Lung microvascular endothelial cell (primary cell): ENCODE measurements at places on chromosomes 2 and 18. TPM values are rescaled to one million over a fixed set of nuclear protein-coding genes. Genes with fewer than 3 reads are reported as not detected.

DNA sequence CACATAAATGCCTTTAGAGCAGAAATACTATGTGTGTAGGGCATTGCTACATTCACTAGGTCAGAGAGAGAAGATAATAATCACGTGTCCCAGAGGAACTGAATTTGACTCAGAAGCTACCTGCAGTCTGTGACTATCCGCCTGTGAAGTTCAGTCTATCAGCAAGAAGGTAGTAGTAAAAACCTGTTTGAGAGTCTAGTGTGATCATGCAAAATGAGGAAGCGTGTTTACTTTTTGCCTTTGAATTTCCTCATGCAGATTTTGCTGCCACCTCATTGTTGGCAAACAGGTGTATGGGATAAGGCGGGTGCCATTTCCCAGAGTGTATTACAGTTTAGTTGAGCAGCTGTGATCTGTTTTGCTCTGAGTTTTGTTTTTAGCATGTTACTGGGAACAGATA lies 403.9 kb upstream of the FANCL start:
- no peak for DNase-seq

GRCh38 chr2:10404324-10405143 lies 43.6 kb downstream of the ODC1 start:
- DNase-seq = peak; percentile 64

- DNase-seq = no peak
Measured at GRCh38 chr2:42815726-42816125, 23.3 kb upstream of the HAAO start.

DNA sequence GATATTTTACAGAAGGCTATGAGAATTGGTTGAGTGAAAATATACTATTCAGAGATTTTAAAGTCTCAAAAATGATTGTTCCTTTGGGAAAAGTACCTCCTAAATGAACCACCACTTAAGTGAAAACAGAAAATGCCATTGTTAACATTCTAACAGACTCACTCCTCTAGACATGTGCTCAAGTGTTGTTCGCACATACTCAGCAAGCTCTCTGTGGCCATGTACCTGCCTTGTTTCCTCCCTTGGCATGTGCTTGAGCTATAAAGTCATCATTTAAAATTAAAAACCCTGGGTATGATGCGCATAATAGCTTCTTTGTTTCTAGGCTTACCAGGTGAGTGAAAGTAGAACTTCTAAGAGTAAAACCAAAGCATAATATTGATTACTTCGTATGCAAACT lies 343.2 kb upstream of the VRK2 start:
- no peak for DNase-seq

GRCh38 chr2:30368258-30368657 lies 78.8 kb upstream of the LCLAT1 start:
- DNase-seq = no peak

DNA sequence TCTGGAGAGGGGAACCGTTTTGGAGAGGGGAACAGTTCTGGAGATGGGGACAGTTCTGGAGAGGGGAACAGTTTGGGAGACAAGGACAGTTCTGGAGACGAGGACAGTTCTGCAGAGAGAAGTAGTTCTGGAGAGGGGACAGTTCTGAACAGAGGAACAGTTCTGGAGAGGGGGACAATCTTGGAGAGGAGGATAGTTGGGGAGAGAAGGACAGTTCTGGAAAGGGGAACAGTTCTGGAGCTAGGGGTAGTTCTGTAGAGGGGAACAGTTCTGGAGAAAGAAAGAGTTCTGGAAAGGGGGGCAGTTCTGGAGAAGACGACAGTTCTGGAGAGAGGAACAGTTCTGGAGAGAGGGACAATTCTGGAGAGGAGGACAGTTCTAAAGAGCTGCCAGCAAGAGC lies 745.9 kb downstream of the GALR1 start:
- no peak for DNase-seq

GRCh38 chr2:21944536-21944935 lies 820.8 kb downstream of the TDRD15 start:
- no peak for DNase-seq

DNA sequence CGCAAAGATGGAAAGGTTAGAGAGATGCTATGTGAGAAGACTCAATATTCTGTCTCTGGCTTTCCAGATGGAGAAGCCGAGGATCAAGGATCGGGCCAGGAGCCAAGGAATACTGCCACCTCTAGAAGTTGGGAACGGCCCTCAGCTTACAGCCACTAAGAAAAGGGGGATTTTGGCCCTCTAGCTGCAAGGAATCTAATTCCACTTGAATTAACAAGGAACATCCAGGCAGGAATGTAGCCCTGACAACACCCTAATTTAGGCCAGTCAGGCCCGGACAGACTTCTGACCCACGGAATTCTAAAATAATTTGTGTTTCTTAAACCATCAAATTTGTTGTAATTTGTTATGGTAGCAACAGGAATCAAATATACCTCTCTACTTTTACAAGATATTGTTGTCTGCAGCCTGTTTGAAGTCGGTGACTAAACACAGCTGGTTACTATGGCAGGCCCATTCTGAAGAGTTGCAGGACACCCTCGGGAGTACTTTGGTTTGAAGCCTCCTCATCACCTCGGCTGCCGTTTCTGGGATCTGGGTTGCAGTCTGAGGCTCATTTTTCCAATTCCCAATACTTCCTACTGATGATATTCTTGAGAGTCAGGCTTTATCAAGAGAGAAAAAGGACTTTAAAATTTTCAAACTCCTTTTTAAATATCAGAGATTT lies 1131.2 kb downstream of the TSN start:
- no peak for DNase-seq

DNA sequence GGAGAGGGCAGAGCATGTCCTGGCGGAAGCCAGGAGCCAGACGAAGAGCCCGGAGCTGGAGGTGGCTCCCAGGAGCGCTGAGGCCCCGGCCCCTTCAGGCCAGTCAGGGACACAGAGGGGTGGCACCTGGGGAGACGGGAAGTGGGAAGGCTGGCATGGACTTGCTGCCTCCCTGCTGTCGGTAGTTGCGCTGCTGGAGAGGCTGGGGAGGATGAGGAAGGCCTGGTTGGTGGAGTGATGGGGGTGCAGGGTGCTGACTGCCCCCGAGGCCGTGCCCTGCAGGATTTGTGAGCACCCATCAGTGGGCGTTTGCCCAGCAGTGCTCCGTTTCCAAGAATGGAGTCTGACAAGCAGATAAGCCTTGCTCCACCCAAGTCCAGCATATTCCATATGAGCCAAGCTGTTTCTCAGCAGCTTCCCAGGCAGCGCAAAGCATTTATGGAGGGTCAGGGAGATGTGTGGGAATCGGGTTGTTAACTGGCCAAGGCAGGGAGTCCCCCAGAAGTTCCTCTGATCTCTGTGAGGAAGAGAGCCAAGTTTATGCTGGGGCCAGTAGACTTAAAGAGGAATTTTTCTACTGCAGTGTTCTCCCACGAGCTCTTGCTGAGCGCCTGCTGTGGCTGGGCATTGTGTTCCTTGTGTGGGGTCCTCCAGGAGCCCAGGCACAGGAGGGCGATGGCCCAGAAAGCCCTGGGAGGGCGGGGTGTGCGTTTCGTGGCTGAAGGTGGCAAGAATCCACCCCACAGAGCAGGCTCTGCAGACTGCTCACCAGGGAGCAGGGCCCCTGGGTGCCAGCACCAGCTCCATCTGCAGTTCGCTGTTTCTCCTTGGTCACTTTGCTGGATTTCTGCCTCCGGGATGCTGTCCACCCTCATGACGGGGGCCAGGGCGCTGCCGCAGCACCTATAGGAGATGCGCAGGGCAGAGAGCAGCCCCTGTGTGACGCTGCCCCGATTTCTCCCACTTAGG lies 250.2 kb downstream of the ALPK2 start:
- no peak for DNase-seq

- DNase-seq = no peak
Measured at GRCh38 chr2:129758784-129759471, 220.5 kb upstream of the RAB6C start.

DNA sequence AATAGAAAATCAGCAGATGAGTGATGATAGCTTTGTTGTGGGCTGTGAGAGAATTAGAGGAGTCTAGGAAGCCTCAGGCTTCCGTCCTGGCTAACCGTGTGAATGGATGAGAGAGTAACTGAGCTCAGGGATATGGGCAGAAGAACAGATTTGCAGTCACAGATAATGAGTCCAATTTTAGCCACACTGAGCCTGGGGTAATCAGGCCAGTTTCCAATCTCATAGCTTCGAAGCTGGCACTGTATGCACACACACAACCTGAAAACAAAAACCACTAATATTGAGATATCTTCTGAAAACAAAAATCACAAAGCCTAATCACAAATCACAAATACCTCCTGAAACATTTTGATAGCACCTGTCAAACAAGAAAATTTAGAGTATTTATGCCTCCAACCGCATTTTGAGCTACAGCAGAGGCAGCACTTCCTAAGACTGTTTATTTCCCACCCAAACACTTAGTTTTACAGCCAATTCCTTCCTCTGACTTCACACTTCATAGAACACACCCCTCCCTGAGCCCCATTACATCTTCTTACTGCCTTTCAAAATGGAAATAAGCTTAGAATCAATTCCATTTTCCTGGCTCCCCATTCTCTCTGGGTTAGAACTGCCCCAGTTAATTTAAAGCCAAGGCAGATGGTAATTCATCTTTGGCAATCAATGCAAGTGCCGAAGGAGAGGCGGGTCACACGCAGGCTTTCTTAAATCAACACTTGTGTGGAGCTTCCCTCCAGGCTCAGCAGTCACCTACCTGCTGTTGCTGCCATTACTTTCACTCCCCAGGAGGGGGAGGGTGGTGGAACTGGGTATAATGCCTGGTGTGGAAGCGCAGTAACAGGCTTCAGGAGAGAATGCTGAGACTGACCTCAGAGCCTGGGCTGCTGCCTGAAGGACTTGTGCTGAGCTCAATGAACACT lies 18.9 kb downstream of the TTR start:
- DNase-seq = peak; percentile 46

- no peak for DNase-seq
Measured at GRCh38 chr2:192424243-192424642, 229.5 kb upstream of the TMEFF2 start.

EVX2 gene
- not detected in 2 replicates for total RNA-seq

FBXO36 gene
- total RNA-seq = 0.60 and 0.87 TPM in 2 replicates

RFX8 gene
- 0.22 TPM in 1 of 2 replicates, not detected in the other for total RNA-seq

GCG gene
- not detected in 2 replicates for total RNA-seq

TGIF1 gene
- 64.7 and 109 TPM in 2 replicates for total RNA-seq
